H1 (cell line): ENCODE measurements at places on chromosomes 11 and 22.
A peak's percentile ranks its signal among the peaks of the same experiment; 100 is the strongest.

DNA sequence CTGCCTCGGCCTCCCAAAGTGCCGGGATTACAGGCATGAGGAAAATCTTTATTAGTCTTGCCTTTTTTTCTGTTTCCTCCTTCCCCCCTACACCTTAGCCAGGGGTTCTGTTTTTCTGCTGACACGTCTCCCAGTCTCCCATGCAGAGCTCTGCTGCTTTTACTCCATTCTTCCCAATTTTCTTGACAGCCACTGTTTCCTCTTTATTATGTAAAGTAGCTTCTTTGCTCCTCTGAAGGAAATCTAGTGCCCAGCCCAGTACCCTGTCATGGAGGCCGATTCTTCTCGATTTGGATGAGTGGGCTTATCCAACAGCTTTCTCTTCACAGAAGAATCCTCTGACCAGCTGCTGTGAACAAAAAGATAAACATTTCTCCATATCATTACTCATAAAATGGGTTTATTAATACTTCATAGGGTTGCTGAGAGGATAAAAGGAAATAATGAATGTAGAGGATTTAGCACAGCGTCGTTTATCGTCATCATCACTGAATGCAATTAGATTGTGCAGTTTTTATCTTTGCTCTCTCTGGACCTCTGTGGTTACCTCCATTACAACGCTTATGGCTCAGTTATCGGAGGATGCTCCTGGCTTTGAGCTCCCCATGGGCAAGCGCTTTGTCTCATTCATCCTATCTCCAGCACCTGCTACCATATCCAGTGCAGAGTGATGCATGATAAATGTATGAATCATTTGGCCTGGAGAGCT lies 375.6 kb upstream of the C11orf87 start:
- no peak for DNase-seq

DNA sequence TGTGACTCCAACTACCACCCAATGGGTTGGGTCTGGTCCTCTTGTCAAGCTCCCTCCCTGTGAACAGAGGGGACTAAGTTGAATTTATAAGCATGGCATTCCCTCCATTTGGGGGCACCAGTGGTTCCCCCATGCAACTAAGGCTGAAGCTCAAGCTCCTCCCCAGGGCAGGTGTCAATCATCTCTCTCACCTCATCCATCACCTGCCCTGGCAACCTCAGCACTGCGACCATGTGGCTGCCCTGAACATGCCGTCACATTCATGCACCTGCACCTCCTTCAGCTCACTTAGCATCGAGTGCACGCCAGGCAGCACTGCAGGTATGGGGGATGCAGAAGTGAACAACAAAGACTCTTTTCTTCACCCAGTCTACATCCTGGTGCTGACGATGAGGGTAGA lies 799.3 kb downstream of the TBC1D22A start:
- no peak for DNase-seq

GRCh38 chr11:4700436-4700820 lies 2.8 kb upstream of the OR51E2 start:
- no peak for DNase-seq

GRCh38 chr11:82194521-82194920 lies 539.1 kb downstream of the FAM181B start:
- no peak for DNase-seq

DNA sequence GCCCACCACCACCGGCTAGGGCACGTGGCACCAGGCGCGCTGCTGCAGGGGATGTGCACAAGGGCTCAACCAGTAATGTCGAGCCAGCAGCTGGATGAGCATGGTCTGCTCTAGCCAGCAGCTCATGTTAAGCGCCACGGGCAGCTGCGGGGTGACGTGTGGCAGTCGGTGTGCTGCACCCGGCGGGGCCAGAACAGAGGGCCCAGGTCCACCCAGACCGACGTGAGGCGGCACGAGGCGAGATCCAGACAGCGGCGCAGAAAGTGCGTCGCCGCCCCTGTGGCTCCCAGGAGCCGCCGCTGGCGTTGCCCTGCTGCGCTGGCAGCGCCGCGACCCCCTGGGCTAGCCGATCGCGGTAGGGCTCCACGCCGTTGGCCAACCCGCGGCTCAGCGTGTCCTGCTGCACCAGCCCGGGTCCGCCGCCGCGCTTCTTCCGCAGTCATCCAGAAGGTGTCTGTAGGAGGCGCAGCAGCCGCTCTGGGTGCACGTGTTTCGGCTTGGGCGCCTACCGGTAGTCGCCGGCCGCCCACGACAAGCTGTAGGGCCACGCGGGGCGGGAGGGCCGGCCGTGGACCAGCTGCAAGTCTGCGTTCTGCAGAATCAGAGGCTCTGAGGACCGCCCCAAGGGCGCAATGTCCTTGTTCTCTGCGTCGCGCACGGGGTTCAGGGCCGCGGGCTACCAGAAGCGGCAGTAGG lies 4.6 kb upstream of the GALR3 start:
- no peak for DNase-seq

- no peak for DNase-seq
These were observed 13.5 kb downstream of the TCF20 start for GRCh38 chr22:42256930-42257329.

DNA sequence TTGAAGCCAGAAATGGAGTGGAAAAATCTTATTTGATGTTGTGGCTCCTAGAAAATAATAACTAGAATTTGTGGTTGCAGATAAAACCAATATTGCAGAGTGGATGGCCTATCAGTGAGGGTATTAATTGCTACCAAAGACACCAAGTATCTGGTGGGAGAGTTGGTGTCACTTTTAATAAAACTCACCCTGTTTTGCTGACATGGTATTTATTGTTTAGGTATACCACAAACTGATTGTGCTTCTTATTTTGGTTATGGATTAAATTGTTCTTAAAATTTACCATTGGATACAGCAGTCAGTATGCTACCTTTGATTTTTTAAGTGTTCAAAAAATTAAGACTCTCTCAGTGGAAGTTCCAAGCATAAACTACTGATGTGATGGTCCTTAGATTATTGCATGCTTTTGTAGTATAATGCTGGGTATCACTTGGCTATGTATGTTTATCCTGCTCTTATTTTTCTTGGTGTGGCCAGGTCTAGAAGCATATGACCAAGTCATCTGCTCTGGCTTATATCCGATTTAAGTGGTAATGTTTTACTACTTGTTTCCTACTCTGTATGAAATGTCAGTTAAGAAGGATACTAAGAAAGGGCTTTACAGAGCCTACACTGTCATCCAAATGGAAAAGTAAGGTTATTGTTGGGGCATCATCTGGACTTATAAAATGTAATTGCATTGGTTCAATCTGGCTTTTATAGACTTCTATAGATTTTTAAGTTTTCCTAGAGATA lies 101.6 kb downstream of the ARHGAP42 start:
- no peak for DNase-seq

GRCh38 chr11:13209379-13209778 lies 68.2 kb upstream of the BMAL1 start:
- no peak for DNase-seq

DNA sequence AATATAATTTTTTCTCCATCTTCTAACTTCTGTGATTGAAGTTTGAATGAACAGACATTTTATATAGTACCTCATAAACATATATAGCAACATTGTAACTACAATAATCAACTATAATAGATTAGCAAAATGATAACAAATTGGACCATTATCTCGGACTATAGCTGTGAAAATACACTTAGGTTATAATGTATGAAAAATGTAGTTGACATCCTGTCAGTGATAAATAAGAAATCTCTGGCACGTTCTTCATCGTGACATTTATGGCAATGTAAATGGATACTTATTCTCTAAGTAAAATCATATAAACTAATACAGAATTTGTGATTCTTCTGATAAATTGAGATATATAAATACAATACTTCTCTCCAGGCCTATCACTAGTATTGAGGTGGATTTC lies 333.3 kb downstream of the GUCY1A2 start:
- no peak for DNase-seq

DNA sequence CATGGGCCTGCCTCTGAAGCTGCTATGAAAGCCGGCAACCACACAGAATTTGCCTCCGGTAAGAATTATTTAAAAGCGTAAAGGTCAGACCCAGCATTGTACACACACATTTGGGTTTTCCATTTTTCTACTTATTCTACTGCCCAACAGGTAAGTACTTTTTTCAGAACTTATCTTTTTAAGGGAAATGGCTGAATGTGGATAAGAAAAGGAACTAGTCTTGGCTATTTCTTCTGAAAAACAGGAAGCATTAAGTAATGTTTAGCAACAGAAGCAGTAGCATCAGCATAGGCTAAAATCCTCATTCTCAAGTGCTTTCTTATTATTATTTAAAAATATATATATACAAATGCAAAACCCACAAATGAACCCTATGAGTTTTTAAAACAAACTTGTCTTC lies 103.1 kb downstream of the MPPED2 start:
- DNase-seq, result no peak

- DNase-seq, result no peak
These were observed 47.9 kb upstream of the PPP2R1B start for GRCh38 chr11:111814106-111814505.

- no peak for DNase-seq
These were observed 14.6 kb downstream of the NAV2 start for GRCh38 chr11:19727246-19727645.

DNA sequence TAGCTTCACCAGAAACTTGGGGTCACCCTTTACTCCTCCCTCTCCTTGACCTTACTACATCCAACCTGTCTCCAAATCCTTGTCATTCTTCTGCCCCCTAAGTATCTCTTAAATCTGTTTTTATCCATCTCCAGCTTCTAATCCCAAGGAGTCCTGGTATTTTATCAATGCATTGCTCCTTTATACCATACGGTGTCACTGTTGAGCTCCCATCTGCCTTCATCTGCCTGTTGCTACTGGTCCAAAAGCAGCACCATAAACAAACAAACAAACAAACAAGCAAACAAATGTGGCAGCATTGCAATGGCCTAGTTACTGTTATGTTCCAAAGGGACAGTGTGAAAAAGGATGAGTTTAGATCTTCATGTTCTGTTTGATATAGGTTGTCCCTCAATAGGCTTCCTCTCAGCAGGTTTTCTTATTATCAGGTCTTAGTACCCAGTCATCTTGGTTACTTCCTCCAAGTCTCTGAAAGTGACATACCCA lies 34.2 kb downstream of the DNHD1 start:
- DNase-seq, result no peak

- DNase-seq, result no peak
These were observed 109.7 kb upstream of the CLPB start for GRCh38 chr11:72543849-72544542.

DNA sequence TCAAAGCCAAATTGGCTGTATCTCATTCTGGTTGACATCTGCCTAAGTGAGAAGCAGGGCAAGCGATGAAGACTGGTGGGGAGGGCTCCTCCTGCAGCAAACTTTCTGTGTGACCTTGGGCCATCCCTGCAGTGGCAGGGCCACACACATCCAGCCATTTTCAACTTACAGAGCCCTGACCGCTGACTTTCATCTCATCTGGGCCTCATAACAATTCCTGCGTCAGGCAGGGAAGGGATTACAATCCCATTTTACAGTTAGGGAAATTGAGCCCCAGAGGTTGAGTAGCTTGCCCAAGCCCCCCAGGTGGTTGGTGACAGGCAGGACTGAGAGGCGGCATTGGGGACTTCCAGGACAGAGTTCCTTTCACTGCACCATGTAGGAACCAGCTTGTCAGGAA lies 21.9 kb downstream of the TPBGL start:
- DNase-seq, result no peak

- peak; percentile 17 for DNase-seq
These were observed 132.0 kb downstream of the ELP4 start for GRCh38 chr11:31641477-31642062.

DNA sequence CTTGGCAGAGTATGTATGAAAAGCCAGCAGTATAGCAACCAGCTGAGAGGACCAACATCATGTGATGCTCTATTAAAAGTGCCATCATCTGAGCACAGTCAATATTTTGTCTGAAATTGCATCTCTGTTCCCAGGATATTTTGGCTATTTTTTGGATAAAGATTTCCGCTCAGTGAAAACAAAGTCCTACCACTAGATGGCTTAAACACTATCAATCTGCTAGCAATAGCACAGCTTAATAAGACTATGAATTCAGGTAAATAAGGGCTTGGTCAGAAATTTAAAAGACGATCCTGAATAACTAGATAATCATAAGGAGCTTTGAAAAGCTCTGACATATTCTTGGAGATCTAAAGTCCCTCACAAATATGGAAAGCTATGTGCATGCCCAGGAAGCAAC lies 74.4 kb downstream of the MS4A13 start:
- no peak for DNase-seq
